Smooth muscle cell of the pulmonary artery (primary cell): ENCODE measurements at places on chromosomes 11 and 22. TPM values are rescaled to one million over a fixed set of nuclear protein-coding genes. Genes with fewer than 3 reads are reported as not detected.

The OR8A1 gene
- total RNA-seq: not detected in 2 replicates

The MPEG1 gene
- total RNA-seq: not detected in 2 replicates

The GAL3ST3 gene
- 0.13 and 0.59 TPM in 2 replicates for total RNA-seq

The SYCE3 gene
- total RNA-seq: not detected in 2 replicates

The GPR83 gene
- not detected in 2 replicates for total RNA-seq

The ASCL2 gene
- not detected in 2 replicates for total RNA-seq

The TXNRD2 gene
- total RNA-seq: 19.2 and 19.3 TPM in 2 replicates

The TSGA10IP gene
- total RNA-seq: not detected in 2 replicates

The LIF gene
- total RNA-seq: 46.1 and 47.4 TPM in 2 replicates

The ZNF215 gene
- 2.6 and 3.8 TPM in 2 replicates for total RNA-seq

The HPX gene
- 0.78 and 0.92 TPM in 2 replicates for total RNA-seq

The TSKU gene
- total RNA-seq: 23.1 and 28.9 TPM in 2 replicates

The CDCA5 gene
- total RNA-seq: 1.6 and 3.3 TPM in 2 replicates
